ENCODE measurements at places on chromosomes 3 and 15. TPM values are rescaled to one million over a fixed set of nuclear protein-coding genes. Genes with fewer than 3 reads are reported as not detected.

The MME gene
- total RNA-seq: 18.4 TPM

The SST gene
- total RNA-seq: 23.8 TPM

The GALNT15 gene
- 225 TPM for total RNA-seq

The FBXW12 gene
- total RNA-seq: not detected

The ARMC8 gene
- 55.0 TPM for total RNA-seq
